Cardiac muscle cell (in vitro differentiated cells and primary cell): ENCODE measurements at places on chromosomes 16 and 17.

DNA sequence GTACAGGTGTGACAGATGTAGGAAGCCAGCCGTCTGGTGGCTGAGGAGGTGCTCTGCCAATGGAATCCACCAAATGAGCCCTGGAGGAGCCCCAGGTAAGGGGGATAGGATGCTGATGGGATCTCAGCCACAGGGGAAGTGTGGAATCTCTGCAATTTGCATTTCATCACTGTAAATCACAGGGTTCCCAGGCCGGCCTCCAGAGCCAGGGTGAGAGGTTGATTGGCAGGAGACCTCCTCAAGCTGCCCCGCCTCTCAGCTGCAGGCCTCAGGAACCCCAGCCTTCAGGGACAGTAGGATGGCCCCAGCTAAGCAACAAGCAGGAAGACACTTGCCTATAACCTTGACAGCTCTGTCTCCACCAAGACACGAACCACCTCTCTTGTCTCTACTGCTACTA, 39.4 kb downstream of the RTN4RL1 start:
- DNase-seq, result no peak

DNA sequence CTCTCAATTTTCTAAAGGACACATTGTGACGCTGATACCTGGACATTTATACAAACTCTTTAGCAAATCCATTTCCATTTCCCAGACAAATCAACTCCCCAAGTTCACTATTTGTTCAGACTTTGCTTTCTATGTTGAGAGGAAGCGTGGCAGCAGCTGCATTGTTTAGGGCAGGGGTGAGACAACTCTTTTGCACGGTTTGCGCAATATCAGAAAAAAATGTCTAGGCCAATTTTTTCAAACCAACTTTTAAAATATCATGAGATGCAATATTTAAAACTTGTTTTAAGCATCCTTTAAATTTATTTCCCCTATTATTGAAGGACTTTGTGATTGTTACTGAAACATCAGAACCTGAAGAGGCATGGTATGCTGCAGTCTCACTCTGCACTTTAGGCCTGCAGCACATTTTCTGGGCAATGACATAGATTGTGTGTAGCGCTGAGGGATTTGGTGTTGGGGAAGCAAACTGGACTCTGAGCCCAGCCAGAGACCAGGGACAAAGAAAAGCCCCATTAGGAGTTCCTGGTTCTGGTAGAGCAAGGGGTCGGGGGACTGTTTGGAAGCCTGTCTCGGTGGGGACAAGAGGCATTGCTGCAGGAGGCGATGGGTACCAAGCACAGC, 6.4 kb upstream of the CCDC182 start:
- no peak for DNase-seq

GRCh38 chr17:34485999-34486398, 93.4 kb upstream of the TMEM132E start:
- DNase-seq, result no peak

DNA sequence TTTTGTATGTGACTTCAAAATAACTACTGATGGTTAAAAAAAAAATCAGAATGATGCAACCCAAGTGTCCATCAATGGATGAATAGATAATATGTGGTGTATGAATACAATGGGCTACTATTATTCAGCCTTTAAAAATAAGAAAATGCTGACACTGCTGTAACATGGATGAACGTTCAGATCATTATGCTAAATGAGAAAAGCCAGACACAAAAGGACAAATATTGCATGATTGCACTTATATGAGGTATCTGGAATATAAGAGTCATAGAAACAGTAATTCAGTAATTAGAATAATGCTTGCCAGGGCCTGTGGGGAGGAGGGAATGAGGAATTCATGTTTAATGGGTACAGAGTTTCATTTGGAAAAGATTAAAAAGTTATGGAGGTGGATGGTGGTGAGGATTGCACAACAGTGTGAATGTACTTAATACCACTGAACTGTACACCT, 25.4 kb downstream of the TENT4B start:
- DNase-seq, result peak; percentile 45

- no peak for DNase-seq
Measured at GRCh38 chr16:654034-654433, 4.9 kb downstream of the WDR90 start.

DNA sequence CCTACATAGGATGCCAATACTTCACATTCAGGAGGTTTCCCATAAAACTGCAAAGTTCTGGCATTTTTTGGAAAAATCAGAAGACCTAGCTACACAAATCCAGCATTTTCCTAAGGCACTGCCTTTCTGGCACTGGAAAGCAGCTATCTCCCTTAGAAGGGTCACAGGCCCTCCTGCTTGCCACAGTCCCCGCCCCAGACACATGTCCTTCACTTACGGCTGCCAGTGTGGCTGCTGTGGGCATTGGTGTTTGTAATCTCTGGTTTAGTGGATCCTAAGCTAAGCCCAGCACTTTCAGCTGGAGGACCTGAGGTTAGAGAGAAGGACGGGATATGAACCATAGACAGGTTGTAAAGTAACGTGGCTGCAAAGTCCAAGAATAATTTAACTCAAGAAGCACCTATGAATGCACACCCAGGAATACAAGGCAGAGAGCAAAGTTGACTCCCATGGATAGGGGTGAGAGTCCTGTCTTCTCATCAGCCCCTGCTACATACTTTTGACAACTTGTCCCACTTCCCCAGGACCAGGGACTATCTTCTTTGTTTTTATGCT, 100.0 kb downstream of the XYLT1 start:
- no peak for DNase-seq

DNA sequence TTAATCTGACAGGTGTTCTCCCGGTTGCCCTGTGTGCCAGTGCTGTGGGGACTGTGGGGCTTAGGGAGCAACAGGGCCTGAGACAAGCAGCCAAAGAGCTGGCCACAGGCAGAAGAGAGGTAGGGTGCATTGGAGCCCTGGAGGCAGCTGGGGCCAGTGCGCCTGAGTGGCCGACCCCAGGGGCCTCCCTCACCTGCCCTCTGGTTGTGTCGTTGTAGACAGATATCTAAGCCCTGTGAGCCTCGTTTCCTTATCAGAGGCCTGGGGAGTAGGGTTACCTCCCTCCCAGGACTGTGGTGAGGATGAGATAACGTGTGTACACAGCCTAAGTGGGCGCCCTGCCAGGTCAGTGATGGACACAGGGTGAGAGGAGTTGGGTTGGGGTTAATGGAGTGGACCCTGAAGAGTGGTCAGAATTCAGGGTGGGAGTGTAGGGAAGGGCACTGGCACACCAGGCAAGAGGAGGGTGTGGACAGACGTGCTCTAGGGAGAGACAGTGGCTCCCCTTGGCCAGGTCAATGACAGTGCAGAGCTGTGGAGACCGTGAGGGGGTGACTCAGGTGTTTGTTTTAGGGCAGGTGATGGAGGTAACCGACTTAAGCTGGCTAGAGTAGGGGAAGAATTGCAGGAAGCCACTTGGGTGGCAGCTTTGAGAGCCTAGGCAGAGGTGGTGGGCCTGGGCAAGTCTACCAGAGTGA, 3.4 kb downstream of the NARF start:
- DNase-seq, result no peak

- peak; percentile 58 for DNase-seq
Measured at GRCh38 chr17:7548585-7549400, at the start of gene TNFSF12. Gene TNFSF12, plus strand, starts transcription at chr17:7549058. Its CDS starts 96 bp downstream, at chr17:7549154.

DNA sequence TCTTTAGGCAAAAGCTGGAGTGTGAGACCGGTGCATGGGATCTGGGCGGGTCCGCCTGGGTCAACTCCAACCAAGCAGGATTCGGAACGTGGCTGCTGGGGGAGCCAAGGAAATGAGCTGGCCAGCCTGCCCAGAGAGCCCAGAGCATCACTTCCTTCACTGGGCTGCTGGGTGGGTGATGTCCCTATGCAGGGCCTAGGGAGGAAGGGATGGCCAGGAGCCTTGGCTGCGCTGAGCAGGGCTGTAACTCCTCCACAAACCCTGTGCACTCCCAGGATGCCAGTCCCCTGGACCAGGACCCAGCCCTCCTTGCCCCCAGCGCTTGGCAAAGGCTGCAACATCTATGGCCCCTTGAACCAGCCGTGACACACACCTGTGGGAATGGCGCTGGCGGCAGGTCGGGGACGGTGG, 138.4 kb downstream of the RAB11FIP4 start:
- no peak for DNase-seq

- DNase-seq, result no peak
Measured at GRCh38 chr17:39598047-39598481, 9.7 kb downstream of the NEUROD2 start.

- DNase-seq, result peak; percentile 32
Measured at GRCh38 chr17:37506678-37507077, 17.0 kb downstream of the DUSP14 start.

- DNase-seq, result no peak
Measured at GRCh38 chr16:14043278-14043677, 27.8 kb upstream of the MRTFB start.

DNA sequence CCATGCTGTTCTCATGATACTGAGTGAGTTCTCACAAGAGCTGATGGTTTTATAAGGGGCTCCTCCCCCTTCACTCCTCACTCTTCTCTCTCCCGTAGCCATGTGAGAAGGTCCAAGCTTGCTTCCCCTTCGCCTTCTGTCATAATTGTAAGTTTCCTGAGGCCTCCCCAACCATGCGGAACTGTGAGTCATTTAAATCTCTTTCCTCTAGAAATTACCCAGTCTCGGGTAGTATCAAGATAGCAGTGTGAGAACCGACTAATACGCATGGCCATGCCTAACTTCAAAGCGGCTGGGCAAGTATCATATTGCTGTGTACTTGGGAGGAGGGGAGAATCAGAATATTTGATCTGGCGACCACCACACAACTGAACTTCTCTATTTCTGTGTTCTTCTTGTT, 88.3 kb downstream of the PRKCB start:
- DNase-seq, result no peak

DNA sequence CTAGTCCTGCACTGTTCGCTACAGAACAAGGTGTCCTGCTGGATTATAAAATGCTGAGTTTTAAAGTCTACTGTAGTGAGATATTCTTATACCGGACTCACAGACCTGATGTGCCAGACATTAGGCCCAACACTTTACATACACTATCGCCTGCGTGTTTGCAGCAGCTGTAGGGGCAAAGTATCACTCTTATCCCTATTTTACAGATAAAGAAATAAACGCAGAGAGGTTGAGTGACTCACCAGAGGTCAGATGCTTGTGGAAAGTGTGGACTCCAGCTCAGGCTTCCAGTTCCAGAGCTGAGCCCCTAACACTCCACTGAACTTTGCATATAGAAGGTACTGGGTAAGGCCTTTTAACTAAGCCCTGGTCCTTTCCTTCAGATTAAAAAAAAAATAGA, 47.4 kb downstream of the PLXDC1 start:
- peak; percentile 79 for DNase-seq

DNA sequence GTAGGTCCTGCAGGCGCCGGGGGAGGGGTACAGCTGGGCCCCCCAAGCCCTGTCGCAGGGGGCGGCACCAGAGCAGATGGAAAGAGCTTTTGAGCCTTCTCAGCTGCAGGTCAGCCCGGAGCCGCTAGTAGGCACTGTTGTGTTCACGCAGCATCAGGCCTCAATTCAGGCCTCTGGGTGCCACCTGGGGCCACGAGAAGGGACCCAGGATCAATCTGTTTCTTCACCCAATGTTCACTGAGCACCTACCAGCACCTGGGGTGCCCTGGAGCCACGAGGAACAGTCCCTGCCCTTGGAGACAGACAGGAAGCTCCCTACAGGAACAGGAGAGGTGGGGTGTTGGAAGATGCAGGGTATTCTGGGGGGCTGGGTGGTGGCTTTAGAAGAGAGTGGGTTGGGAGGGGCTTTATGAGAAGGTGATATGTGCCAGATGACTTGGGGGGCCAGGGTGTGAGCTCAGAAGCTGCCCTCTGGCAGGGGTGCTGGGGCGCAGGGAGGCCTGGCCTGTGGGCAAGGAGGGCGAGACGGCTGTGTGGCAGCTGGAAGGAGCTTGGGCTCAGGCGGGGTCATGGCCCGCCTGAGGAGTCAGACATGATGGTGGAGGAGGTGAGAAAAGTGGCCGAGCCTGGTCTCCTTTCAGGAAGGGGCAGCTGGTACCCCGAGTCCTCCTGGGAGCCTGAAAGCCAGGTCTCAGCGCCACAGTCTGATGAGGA, 121.9 kb upstream of the GSE1 start:
- peak; percentile 11 for DNase-seq

GRCh38 chr16:83159049-83159448, 532.3 kb downstream of the CDH13 start:
- DNase-seq, result no peak

DNA sequence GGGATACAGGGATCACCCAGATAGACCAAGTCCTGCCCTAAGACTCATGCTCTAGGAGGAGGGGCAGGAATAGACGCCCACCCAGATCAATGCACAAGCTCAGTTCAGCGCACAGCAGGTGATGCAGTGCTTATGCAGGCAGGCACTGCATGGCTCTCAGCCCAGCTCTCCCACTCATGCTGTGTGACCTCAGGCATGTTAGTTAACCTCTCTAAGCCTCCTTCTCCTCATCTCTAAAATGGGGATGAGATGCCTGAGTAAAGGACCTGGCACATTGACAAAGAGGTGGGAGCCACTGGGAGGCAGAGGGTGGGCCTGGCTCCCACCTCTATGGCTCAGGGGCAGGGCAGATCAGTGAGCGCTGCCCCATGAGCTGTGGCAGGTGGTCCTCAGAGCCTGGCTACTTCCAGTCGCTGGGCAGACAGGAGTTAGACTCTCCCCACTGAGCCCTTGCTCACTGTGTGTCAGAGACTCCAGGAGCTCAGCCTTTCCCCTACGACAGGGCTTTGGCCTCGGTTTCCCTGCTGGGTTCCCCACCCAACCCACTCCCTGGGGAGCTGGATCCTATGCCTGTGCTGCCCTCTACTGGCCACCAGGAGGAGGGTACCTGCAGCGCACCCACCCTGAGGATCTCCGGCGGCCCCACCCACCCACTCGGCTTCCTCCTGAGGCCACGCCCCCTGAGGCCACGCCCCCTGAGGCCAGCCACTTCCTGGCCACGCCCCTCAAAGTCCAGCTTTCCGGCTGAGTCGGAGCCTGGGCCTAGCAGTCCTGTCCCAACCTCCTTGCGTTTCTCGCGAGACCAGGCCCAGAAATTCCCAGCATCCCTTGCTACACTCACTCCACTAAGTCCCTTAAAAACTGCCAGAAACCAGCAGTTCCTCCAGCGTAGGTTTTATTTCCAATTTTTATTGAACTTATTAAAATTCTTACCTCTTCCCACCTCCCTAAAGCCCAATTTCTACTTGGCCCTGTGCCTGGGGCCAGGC, 196.1 kb downstream of the GSG1L start:
- peak; percentile 84 for DNase-seq

GRCh38 chr17:70769956-70770355, 600.6 kb downstream of the KCNJ2 start:
- no peak for DNase-seq

DNA sequence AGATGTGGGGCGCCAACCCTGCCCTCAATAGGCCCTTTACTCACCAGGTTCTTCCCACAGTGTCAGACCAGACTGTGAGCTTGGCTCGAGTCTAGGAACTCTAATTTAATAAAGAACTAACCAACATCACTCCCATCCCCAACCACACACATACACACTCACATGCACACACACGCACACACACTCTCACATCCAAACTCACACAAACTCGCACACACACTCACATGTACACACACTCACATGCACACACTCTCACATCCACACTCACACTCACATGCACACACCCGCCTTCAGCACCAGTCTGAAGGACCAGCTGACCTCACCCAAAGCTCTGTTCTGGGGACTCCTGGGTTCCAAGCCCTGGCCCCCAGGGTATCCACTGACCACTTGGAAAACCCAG, 63.8 kb downstream of the COG7 start:
- no peak for DNase-seq
